ENCODE measurements at places on chromosomes 4 and X.

DNA sequence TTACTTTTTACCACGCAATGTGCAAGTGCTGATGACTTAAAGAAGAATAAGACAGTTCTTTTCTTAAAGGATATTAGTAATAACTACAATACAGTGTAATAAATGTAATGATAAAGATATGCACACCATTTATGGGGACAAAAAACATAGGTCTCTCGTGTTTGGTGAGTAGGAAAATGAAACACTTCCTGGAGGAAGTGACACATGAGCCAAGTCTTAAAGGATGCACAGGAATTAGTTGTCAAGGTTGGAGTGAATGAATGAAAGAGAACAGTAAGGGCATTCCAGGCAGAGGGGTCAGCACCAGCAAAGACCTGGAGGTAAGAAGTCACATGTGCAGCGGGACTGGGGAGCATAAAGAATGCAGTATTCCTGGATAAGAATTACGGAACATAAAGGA, 112.7 kb downstream of the SH3RF1 start:
- no peak for DNase-seq

GRCh38 chr4:181475781-181476507, 767.3 kb upstream of the TENM3 start:
- peak; percentile 1 for DNase-seq

- DNase-seq: no peak
These were observed 26.1 kb downstream of the OTOP1 start for GRCh38 chr4:4200624-4201023.

GRCh38 chr4:56134266-56134665, 185.5 kb downstream of the CEP135 start:
- DNase-seq: no peak

DNA sequence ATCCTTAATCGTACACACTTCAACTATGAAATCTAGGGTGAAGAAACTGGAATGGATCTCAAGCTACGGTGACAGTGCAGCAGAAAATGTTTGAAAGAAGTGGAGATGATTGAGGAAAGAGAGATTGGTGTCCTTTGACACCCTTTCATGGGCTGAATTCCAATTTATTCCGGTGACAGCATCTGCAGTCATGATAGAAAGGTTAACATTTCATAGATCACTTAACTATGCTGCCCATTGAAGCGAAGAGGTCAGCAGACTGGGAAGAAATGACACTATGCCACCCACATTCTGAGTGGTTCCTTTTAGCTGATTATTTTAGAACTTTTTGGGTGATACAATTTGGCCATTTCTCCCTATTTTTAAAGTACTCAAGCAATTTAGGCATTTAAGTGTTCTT, 82.3 kb downstream of the DNAAF6 start:
- DNase-seq: no peak

DNA sequence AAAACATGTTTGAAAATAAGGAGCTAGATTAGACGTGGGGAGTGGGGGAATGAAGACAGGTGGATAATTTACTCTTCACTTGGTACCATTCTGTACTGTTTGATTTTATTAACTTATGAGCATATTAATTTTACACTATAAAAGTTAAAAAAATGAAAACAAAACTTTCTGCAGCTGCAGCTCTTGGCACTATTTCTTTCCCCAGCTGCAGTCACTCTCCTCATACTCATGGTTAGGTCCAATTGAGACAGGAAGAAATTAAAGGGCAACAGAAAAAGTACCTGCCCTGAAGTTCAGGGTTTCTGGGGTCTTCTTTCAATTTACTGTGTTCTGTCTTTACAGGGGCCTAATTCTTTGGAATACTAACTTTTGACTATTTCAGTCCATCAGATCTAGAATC, 15.4 kb downstream of the MAD2L1 start:
- DNase-seq: no peak

- no peak for DNase-seq
These were observed 38.7 kb upstream of the MAGEA10 start for GRCh38 chrX:152177052-152177451.

DNA sequence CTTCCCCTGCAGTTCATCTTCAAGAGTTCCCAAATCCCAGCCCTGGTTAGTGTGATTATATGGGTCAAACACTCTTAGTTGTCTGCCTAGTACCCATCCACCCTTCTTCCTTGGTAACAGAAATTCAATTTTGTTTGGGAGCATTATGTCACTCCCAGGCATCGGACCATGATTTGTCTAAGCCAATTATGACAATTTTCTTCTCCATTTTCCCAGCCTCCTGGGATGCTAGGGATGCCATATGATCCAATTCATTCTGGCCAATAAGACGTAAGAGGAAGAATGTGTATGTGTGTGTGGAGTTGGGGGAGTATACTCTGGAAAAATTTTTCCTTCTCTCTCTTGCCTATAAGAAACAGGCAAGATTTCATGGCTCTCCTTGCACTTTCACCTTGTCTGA, 465.9 kb downstream of the MID1IP1 start:
- no peak for DNase-seq

GRCh38 chrX:128035318-128035717, 16.9 kb downstream of the ACTRT1 start:
- no peak for DNase-seq

GRCh38 chr4:53436251-53436650, 58.8 kb downstream of the FIP1L1 start:
- no peak for DNase-seq

GRCh38 chr4:10078481-10079233, 37.9 kb downstream of the WDR1 start:
- DNase-seq: no peak

DNA sequence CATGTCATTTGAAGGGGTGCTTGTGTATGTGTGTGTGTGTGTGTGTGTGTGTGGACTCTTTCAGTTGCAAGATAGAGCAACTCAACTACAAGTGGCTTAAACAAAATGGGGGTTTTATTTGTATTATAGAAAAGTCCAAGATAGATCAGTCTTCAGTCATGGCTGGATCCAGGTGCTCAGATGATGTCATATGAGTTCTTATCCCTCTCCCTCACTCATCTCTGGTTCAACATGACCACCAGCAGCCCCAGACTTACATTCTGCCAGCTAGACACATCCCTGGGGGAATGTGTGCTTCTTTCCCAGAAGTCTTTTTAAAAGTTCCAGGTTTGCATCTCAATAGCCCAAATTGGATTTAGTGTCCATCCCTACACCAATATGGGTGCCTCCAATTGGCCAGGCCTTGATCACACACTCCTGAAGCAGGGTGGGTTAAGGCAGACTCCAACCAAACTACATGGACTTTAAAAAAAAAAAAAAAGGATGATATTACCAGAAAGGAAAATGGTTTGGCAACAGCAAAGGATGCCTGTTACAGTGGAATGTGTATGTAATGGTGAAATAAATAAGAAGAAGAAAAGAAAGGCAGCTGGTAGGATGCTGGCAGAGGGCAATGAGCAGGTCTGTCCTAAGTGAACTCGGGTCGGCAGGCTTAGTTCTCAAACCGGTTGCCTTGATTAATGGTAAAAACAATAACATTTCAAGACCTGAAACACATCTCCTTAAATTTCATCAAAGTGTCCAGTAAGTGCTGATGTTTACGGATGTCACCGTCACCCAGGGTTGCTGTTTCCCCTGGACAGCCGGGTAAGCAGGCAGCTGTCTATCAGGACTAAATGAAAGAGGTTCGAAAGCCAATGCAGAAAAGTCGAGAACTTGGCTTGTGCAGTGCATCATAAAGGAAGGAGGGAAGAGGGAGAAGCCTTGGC, 107.7 kb downstream of the SMIM20 start:
- no peak for DNase-seq

DNA sequence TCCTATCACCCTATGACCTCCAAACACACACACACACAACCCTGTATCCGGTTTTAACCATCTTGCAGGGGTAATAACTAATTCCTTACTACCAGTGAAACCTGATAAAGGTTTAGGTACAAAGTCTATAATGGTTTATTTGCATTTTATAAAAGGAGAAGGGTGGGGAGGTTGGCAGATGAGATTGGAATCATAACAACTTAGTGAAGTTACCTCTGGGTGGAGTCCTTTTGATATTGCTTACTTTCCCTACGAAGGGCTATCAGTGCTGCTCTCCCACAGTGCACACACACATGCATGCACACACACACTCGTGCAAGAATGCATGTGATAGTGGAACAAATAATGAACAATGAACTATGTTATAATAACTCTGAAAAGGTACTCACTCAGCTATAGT, 56.1 kb downstream of the CCSER1 start:
- DNase-seq: no peak

DNA sequence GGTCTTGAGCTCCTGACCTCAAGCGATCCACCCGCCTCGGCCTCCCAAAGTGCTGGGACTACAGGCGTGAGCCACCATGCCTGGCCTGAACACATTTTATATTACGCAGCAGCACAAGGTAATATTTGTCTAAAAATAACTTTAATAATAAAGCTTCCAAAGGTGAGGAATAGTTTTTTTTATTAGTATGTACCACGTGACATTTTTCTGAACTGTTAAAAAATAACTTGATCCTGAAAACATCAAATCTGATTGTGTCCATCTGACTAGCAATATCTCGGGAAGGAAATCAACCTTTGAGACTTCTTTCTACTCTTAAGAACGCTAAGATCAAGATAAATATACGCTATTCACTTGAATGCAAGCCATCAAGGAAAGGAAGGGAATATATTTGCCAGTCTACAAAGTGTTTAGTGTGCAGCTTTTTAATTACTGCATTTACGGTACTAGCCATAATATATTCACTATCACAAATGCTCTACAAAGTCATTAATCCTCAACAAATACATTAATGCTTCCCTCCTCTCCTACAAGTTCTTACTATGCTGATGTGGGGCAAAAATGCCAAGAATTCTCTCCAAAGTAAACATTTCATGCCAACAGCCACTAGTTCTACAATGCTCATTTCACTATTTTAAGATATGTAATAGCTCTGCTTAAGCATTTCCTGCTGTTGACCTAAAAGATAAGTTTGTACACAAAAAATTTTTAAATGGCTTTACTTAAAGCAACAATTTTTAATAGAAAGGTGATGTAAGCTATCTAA, 143.6 kb downstream of the APBB2 start:
- DNase-seq: no peak
